ENCODE measurements at places on chromosomes 11 and 22. TPM values are rescaled to one million over a fixed set of nuclear protein-coding genes. Genes with fewer than 3 reads are reported as not detected.

- DNase-seq, result no peak
Measured at GRCh38 chr22:50208939-50209892, 8.4 kb downstream of the SELENOO start.

- no peak for DNase-seq
Measured at GRCh38 chr11:67640758-67641337, 1.3 kb upstream of the TBX10 start.

DNA sequence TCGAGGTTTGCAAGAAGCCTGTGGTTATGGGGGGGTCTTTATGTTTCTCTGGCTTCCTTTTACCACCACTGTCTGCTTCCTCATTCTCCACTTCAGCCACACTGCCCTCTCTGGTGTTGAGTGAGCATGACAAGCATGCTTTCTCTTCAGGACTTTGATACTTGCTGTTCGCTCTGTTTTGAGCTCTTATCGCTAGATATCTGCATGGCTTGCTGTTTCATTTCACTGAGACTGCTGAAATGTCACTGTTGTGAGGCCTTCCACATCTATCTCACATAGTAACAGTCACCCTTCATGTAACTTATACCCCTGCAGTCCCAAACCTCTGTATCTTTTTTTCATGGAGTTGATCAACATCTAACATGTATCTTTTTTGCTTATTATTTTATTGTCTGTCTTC is 59.8 kb downstream of the TMEM135 start:
- DNase-seq, result no peak

The OR5D14 gene
- not detected for total RNA-seq

- no peak for DNase-seq
Measured at GRCh38 chr22:22536515-22536914, 16.4 kb upstream of the ZNF280A start.

The INS gene
- not detected for total RNA-seq

DNA sequence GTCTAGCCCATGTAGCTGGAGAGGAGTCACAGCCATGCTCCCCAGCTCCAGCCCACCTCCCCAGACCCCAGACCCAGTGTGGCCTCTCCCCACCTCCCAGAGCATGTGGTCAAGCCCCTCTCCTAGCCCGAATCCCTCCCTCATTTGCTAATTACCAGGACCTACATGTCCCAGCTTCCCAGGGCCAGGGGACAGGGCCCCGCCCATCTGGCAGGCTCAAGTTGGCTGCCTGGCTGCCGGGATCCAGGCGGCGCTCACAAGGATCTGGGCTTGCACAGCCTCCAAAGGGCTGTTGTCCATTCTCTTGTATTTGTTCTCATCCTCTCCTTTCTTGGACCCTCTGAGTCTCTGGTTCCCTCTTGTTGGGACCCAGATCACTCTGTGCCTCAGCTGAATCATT is 4.6 kb upstream of the MIF start:
- no peak for DNase-seq

GRCh38 chr22:23751441-23751996 is 607 bp upstream of the ZNF70 start:
- no peak for DNase-seq

DNA sequence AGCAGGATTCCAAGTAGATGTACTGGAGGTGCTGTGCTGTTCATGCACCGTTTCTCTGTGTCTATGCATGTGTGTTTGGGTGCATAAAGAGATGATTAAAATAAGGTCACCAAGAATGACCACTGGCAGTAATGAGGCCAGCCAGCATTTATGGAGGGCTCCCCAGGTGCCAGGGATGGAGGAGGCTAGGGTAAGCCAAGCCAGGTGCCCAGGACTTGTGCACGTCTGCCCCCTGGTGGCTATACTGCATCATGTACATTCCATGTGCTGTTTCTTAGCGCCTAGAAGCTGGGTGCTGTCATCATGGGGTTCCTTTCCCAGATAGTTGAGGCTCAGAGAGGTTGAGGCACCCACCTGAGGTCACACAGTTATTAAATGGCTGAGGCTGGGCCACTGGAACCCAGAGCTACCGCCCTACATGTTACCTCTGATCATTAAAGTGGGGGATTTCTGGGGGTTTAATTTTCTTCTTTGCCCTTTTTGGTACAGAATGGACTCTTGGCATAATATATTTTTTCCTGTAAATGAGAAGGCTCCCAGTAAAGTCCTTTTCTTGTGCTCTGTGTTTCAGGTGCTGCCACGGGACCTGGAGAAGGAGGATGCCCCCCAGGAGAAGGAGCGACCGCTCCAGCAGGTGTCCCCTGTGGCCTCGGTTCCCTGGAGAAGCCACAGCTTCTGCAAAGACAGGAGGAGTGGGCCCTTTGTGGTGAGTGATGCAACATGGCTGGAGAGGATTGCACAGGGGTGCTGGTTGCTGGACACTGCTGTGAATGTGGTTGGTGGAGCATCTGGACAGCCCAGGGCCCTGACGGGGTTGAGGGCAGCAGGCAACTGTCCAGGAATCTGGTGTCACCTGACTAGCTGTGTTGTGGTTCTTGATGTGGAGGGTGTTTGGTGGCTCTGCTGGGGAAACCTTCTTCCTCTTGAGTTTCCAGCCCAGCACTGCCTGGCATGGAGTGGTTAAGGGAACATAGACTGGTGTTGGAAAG is 96.4 kb downstream of the KIAA1671 start:
- DNase-seq, result peak; percentile 50

DNA sequence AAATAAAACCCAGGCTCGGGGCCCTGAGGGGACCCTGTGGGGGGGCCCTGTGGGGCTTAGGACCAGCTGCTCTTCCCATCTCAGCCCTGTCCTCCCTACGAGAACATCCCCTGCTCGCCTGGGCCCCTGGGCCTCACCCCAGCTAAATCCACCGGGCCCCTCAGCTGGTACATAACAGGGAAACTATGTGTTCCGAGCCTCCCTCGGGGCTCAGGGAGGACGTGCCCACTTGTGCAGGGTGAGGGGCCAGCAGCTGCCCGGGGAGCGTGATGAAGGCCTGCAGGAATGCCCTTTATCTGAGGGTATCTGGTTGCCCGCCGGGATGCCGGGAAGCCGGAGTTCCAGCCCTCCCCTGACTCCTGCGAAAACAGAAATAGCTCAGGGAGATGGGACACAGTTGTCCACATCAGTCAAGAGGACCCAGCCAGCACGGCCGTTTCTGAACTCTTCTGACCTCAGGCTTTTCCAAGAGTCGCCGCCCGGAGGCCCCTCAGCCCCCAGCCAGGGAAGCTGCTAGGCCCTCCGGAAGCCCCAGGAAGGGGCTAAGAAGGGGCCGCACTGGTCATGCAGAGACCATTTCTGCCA is 20.6 kb downstream of the MRPL23 start:
- DNase-seq, result no peak

DNA sequence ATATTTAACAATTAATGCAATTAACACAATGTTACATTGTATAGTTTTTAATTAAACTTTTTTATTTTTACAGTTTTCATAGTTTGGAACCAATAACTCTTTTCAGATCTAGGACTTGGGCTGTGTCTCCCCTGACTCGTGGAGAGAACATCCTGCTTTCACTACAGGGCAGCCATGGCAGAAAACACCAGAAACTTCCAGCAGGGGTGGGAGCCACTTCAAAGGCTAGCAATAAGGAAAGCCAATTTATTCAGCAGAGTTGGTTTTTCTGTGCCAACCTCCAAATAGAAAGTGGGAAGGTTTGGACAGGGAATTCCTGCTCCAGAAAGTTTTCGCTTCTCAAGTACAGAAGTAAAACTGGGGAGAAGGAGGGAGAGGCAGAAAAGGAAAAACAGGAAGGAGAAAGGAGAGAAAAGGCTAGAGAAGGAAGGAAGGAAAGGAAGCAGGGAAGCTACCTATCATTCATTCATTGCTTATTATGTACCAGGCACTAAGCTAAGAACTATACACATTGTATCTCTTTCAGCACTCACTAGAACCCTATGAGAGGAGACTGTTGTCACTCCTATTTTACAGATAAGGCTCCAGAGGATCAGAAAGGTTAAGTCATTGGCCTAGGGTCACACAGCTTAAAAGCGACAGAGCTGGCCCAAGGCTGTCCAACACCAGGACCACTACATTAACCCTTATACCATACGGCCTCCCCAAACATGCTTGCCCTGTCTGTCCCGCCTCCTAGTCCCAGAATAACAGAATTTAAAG is 54.8 kb upstream of the CREB3L1 start:
- DNase-seq, result no peak

GRCh38 chr11:61194981-61195695 is 8.2 kb upstream of the PGA3 start:
- no peak for DNase-seq

DNA sequence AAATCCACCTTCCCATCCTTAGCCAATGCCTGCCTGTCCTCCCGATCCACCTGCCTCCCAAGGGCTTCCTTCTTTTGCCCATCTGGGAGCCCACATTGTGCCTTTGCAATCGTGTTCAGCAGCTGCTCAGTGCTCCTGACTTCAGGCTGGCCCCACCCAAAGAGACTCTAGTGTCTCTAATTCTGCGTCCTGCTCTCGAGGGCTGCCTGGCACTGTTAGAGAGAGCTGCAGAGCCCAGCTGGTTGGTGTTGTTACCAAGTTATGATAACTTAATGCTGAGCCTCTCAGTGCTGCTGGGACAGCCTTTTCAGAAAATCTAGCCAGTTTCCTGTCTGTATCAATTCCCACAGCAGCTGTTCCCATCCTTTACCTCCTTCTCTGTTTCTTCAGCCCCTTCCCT is 69.1 kb downstream of the MICAL2 start:
- DNase-seq, result no peak

The ST14 gene
- total RNA-seq, result 1.1 TPM

DNA sequence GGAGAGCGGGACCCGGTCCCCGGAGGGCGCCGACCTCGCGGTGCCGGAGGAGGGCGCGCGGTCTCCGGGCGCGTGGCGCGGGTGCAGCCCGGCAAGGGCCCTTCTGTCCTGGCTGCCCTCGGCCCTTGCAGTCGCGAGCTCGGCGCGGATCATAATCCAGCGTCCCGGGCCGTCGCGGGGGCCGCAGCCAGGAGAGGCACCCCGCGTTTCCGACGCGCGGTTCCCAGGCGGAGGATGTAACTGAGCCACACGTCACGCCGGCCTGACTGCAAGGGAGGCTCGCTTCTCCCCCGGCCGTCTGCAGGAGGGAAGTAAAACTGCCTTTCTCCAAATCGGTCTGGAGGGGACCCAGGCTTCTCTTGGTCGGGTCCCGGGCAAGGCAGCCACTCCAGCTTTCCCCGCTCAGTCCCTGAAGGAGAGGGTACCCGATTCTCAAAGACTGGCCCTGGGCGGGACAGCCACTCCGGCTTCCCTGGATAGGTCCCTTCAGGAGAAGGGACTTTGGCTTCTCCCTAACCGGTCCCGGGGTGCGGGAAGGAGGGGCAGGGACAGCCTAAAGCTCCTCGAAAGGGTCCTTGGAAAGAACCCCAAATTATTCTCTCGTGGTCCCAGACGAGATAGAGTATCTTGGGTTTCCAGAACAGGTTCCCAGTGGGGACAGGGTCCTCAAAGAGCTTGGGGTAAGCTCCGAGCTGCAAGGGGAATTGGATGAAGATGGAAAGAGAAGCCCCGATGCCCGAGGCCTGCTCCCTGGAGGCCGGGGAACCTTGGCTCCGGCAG is 836 bp downstream of the SPON1 start:
- DNase-seq, result no peak

GRCh38 chr22:20750461-20751184 is 23.3 kb upstream of the SERPIND1 start:
- no peak for DNase-seq

DNA sequence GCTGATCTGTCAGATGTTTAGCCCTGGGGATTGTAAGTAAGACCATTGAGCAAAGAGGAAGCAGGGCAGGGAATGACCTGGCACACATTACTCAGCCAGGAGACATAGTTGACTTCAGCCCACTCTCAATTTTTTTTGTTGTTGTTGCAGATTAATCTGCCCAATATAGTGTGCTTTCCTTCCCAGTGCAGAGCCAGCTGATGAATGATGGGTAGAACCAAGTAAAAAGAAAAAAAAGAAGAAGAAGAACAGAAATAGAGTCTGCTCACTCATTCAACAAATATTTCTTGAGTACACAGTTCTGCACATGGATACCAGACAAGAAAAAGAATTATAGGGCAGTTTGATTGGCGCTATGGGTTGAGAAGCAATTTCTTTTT is 292.7 kb downstream of the ETS1 start:
- DNase-seq, result no peak

GRCh38 chr11:95750101-95750500 is 39.5 kb downstream of the FAM76B start:
- no peak for DNase-seq

GRCh38 chr11:10604340-10604748 is 35.9 kb upstream of the LYVE1 start:
- DNase-seq, result no peak

The HTR3A gene
- not detected for total RNA-seq

DNA sequence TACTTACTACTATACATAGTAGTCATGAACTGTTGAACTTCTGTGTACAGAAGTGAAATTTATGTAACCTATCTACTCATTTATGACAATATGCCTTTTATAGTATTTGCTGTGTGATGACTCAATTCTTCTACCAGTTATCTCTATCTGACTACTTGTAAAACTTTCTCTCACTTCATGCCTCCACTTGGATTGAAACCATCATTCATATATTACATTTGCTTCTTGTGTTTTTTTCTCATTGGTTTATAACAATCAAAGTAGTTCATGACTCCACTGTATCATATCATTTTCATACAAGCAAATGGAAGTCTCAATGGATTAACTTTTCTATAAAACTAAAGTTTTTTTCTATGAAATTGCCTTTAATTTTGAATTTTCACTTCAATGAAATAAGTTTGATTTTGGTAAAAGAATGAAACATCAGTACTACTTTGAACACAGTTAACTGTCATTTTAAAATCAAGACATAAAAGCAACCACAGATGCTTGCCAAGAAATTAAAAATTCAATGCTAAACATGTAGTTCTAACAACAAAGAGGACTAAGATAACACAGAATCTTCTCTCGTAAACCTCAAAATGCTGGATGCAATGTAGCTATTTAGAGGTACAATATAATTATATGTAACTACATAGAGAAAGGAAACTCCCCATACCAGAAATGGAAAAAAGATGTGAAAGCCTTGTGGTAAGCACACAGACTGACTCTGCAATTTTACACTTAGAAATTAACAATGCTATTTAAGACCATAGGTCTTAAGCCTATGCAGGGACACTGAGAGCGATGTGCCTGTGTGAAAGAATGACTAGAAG is 27.6 kb upstream of the EXPH5 start:
- DNase-seq, result no peak

DNA sequence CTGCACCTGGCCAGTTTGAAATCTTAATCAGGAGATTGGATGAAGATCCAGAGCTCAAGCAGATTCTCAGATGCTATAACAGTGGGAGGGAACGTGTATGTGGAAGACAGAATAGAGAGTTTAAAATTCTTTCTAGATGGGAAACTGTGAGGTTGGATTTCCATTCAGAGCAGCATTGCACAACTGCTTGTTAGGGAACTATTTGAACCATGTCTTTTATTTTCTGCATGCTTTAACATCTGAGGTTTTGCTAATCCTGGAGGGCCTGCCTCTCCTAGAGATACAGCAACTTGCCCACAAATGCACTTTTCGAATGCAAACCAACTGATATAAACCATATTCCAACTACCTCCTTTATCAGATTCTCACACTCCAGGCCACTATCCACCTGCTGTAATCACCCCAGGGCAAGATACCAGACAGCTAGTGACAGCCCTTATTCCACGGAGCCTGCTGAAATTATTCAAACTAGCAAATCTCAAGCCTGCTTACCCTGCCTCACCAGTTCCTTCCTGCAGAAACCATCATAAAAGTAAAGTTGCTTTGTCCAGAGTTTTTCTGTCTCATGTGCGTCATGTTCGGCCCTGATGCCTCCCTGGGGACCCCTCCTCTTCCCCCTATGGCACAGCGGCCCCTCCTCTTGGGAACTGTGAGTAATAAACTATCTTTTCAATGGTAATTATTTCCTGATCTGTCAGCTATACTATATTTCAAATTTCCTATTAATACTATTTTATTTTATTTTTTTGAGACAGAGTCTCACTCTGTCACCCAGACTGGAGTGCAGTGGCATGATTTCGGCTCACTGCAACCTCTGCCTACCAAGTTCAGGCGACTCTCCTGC is 18.4 kb upstream of the SEC14L4 start:
- no peak for DNase-seq

All from T-helper 17 cell (primary cell).